ENCODE measurements at places on chromosomes 16 and 17.

DNA sequence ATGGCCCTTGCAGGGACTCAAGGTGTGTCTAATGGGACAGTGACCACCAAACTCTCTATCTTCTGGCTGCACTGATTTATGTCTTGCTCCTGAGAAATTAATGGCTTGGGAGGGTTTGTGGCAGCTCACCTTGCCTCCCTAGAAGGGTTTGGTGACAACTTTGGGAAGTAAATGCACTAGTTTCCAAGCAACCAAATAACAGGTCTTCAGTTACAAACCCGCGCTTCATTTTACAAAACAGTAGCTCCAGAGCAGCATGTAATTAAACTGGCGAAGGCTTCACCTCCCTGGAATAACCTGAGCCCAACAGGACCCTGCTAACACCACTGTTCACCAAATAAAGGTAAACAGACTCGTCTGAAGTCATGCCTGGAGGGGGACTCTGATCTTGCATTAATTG, 318.3 kb downstream of the SLC39A11 start:
- DNase-seq = peak; percentile 34

DNA sequence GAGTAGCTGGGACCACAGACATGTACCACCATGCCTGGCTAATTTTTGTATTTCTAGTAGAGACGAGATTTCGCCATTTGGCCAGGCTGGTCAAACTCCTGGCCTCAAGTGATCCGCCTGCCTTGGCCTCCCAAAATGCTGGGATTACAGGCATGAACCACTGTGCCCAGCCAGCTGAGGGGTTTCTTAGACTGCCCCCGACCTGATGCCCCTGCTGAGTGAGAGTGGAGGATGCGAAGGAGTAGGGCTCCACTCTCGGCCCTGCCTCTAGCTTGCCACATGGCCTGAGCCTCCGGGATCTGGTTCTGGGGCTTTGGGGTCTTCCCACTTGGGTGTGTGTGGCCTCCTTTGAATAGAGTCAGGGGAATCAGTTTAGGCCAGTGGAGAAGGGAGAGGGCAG, 11.0 kb downstream of the GPR179 start:
- no peak for DNase-seq

GRCh38 chr17:65618516-65618915, 57.1 kb upstream of the AXIN2 start:
- DNase-seq = no peak

- no peak for DNase-seq
Observed at GRCh38 chr16:27238016-27238587, 30.5 kb downstream of the NSMCE1 start.

DNA sequence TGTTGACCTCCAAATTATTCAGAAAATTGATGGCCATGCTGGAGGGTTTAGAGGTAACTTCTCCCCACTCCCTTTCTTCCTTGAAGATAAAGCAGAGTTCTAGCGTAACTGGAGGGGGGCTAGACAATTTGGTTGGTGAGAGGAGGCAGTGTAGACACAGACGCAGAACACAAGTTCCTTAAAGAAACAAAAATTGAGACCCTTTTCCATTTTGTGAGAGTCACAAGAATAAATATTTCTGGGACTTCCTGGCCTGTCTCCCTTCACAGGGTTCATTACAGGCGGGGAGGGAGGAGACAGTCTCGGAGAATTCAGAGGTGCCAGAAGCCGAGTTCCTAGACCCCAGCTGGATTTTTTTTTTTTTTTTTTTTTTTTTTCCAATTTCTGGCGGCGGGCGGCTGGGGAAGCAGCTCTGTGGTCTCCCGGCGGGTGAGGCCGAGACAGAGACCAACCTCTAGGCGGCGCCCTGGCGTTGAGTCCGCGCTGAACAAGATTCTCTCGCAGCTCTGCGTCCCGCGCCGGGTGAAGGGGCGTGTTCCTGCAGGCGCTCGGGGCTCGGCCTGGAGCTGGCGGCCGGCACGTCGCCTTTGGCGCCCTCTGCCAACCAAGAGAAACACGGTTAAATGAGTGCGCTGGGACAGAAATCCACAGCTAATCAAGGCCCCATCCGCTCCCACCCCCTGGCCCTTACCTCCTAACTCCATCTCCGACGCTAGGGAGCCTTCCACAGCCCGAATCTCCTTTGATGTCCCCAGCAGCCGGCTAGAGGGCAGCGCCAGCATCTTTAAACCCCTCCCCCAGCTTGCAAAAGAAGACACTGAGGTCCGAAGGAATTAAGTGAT, 10.2 kb upstream of the HOXB9 start:
- DNase-seq = peak; percentile 81

GRCh38 chr16:3878610-3879009, 1.9 kb downstream of the CREBBP start:
- DNase-seq = no peak

DNA sequence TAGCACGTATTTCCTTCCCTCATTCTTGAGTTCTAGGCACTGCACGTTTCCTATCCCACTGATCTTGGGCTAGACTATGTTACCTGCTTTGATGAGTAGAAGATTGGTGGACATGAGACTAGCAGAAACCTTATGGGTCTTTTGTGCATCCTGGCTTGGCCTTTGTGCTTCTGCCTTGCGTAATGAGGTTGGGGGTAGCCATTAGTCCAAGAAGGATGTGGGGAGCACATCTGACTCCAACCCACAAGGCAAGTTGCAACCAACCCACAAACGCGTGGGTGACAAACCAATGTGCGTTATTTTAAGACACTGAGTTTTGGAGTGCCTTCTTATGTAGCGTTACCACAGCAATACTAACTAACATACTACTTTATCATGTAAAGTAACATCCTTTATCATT, 180.4 kb upstream of the IRX5 start:
- DNase-seq = no peak

DNA sequence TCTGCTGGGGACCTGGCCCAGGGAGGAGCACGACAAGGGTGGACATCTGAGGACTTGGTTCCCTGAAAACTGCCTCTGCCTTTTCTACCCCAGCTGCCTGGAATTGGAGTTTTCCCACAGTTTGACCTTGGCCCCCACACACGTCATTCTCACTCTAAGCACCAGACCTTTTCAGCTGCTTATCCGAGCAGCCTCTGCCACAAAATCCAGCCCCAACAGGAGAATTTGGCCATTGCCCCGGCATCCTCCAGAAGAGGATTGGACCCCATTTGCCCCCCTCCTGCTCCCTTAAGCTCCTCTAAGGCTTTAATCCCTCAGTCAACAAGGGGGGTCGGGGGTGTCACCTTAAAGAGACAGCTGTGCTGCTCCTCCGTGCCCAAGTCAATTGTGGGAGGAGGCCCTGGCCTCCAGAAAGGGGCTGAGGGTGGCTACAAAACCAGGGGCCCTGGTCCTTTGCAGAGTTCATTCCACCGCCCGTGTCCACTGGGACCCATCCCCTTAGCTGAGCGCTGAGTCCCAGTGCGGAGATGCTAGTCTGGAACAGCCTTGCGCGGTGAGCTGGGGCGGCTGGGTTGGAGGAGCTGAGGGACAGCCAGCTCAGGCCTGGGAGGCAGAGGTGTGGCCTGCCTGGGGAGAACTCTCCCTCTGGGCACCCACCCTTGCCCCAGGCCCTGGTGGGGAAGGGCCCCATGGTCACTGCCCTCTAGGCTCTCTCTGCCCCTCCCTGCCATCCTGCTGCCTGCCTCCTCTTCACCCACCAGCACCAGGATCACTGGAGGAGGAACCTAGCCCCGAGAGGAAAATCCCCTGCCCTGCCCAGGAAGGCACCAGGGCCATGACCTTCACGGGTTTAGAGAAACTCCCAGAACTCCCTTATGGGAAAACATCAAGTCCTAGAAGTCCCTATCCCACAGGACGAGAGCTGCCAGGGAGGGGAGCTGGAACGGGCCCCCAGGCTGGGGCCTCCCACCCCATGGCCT, 18.8 kb downstream of the TTYH2 start:
- no peak for DNase-seq

- peak; percentile 96 for DNase-seq
Observed at GRCh38 chr16:66549284-66550131, at the start of gene TK2. TK2 (minus strand) TSS chr16:66550122; CDS start chr16:66550061, 61 bp downstream.

- no peak for DNase-seq
Observed at GRCh38 chr17:3724378-3725077, 825 bp downstream of the HASPIN start.

DNA sequence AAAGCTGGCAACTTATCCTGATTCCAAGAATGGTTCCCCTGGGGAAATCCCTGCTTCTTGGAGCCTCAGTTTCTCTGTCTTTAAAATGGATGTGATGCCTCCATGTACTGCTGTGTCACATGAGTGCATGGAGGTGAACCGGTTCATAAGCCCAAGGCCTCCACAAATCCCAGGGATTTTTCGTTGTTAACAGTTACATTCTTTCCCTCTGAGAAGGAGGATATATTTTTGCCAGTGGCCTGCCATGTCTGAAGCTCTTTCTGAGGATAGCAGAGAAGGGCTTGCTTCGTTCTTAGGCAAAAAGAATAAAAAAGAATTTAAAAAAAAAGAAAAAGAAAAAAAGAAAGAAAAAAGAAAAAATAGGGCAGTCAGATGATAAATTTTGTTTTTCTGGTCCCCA, 52.2 kb upstream of the CIBAR2 start:
- no peak for DNase-seq

- DNase-seq = no peak
Observed at GRCh38 chr17:27756467-27757371, 43.6 kb downstream of the NOS2 start.

- no peak for DNase-seq
Observed at GRCh38 chr17:34154961-34155730, 99.9 kb upstream of the CCL2 start.

DNA sequence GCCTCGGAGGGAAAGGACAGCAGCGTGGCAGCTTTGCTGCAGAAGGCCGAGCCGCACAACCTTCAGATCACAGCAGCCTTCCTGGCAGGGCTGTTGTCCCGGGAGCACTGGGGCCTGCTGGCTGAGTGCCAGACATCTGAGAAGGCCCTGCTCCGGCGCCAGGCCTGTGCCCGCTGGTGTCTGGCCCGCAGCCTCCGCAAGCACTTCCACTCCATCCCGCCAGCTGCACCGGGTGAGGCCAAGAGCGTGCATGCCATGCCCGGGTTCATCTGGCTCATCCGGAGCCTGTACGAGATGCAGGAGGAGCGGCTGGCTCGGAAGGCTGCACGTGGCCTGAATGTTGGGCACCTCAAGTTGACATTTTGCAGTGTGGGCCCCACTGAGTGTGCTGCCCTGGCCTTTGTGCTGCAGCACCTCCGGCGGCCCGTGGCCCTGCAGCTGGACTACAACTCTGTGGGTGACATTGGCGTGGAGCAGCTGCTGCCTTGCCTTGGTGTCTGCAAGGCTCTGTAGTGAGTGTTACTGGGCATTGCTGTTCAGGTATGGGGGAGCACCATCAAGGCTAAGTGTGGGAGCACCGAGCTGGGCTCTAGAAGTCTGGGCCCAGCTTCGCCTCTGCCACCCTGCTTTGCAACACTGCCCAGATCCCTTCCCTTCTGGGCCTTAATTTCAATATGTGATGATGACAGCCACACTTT, 18.6 kb downstream of the NOD2 start:
- DNase-seq = no peak

- no peak for DNase-seq
Observed at GRCh38 chr16:47523342-47524006, 62.3 kb downstream of the PHKB start.

GRCh38 chr16:4535627-4536108, 2.9 kb downstream of the CDIP1 start:
- no peak for DNase-seq

DNA sequence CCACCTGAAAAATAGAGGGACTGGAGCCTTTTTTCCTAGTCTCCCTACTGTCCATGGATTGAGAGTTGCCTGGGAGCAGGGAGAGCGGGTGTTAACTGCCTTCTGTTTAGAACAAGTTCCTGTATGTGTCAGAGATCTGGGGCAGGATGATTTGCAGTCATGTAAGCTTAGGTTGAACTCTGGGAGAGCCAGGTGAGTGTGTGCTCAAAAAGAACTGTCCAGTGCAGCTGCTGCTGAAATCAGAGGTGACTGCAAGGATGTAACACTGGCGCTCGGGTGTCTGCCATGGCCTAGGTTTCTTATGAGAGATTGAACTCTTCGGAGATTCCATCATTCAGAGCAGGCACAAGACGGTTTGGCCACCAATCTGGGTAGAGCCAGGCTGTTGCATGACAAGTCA, 432.5 kb downstream of the CDH13 start:
- no peak for DNase-seq

GRCh38 chr17:31136319-31136718, 41.5 kb downstream of the NF1 start:
- DNase-seq = no peak

DNA sequence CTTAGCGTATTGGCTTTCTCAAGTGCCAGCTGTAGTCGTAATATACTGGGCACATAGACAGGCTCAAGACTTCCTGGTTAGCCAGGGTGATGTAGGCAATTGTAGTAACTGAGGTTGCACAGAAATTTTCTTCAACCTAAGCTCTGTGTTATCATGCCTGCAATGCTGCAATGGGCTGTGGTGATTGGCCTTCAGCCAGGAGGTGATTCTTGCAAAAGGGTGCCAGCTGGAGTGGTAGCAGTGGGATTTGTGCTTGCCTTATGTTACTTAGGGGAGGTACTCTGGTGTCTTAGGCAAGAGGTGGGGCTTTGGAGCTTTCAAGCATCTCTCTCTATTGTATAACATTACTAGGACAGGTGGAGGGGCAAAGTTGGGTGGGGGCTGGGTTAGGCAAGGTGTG, 495.1 kb downstream of the CDH11 start:
- DNase-seq = no peak

- DNase-seq = no peak
Observed at GRCh38 chr17:49157784-49158183, 25.2 kb downstream of the B4GALNT2 start.

- DNase-seq = no peak
Observed at GRCh38 chr17:27600471-27600870, 30.5 kb upstream of the LGALS9 start.

GRCh38 chr17:69593716-69594115, 179.2 kb downstream of the MAP2K6 start:
- DNase-seq = no peak

DNA sequence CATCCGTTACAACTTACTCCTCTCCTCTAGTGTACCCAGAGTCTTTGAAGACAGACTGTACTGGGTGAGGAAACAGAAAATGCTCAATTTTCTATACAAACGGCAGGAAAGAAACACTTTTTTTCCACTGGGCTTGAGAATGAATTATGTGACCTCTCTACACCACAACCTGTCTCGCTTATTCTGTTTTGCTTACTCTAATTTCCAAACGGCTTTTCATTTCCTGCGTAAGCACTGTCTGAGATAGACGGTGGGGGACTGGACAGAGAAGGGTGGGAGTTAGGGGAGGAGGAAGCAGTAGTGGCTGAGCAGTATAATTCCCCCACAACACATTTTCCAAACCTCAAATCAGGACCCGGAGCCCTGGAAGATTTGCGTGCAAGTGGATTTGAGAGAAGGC, 191.4 kb upstream of the SDK2 start:
- DNase-seq = no peak

DNA sequence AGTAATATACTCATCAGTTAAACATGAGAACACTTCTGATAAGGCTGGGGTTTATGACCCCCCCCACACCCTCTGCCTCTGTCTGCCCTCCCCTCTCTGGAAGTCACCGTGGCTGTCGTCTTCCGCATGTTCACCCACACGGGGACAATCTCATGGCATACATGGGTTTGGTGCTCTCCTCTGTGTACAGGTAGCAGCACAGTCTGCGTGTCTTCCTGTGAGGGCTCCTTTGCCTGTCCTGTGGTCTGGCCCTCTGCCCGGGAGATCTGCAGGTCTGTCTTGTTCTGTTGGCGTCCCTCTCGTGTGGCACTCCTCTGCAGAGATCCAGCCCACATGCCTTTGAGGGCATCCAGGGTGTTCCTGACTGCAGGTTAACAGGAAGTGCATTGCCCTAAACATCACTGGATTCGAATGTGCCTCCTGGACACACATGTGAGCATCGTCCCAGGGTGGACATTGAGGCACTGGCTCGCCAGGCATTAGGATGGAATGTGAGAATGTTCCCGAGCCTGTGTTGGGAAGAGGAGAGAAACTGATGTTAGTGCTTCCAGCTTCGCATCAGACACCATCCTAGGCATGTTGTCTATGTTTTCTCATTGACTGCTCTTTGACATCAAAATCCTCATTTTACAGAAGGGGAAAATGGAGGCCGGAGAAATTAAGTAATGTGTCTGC, 54.5 kb downstream of the NKD1 start:
- DNase-seq = no peak
